ENCODE measurements at places on chromosomes 2 and 18.

DNA sequence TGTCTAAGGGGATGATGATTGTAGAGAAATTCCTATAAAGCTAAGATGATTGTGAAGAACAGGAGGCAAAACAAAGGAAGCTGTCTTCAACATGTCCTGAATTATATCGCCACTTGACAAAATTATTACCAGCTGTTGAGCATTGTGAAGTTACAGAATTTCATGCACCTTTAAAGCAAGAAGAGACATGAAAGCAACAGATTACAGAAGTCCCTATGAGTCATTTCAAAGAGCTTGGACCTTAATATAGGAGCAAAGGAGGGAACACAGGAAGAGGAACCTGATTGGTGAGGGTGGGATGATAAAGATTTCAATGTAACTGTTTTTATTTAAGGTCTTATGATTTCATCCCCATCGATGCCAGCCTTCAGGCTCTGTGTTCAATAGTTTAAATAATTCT lies 526.9 kb upstream of the HNMT start:
- DNase-seq, result no peak

GRCh38 chr18:11512096-11513025 lies 97.0 kb upstream of the SLC35G4 start:
- DNase-seq, result no peak

DNA sequence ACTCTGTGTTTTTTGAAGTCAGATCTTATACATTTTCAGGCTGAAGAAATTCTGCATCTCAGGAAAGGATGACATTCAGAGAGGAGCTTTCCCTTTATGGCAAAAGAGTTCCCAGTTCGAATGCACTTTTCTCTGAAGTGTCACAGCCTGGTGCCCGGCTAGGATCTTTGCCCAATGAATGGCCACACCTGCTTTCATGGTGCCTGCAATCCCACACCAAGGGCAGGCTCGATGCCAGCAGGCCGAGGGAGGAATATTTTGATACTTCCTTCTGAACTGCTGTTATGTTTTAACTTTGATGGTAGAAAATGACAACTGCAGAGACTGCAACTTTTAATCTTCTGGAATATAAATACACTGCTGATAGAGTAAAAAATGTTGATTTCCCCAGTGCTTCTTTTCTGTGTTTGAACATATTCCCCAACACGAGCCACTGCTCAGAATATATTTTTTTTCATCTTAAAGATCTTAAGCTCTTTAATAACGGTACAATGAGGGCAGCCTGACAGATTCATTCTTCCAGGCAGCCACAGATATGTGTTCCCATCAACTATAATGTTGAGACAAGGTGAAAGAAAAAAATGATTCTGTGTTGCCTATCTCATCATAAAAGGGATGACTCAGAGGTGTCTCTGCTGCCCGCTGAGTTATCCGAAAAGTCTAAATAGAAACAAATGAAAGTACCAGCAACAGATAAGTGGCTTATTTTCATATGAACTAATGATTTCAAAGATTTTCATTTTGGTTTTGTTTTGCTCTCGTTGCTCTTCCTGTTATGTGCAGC lies 848.5 kb downstream of the DCDC2C start:
- DNase-seq, result no peak

GRCh38 chr18:22499421-22499820 lies 81.7 kb upstream of the CTAGE1 start:
- DNase-seq, result no peak

DNA sequence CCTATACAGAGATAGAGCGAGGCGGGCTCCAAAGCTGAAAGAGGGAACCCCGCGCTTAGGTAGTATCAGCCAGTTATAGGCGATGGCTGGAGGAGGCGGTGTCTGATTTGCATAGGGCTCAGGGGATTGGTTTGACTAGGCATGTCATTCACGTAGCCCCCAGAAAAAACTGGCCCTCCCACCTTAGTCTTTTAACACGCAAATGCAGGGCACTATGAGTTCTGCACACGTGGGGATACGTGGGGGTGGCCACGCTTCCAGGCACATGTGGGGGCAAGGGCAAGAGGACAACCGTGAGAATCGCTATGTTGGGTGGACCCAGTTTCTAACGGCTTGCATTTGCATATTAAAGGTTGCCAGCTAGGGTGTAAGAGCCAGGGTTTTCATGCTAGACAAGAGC lies 56.7 kb upstream of the MSTN start:
- no peak for DNase-seq

DNA sequence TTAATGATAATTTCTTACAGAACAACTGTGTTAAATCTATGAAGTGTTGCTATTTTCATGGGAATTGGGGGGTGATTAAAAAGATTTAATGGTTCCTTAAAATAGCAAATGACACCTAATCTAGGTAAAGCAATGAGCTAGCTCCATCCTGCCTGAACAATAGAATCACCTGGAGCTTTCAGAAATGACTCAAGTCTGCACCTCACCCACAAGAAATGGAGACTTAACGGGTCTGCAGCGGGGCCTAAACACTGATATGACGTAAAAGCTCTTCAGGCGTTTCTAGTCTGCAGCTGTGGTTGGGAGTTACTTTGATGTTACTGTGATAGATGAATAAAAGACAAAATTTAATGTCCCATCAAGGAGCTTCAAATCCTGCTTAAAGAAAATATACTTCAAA lies 328.2 kb downstream of the RND3 start:
- DNase-seq, result no peak

DNA sequence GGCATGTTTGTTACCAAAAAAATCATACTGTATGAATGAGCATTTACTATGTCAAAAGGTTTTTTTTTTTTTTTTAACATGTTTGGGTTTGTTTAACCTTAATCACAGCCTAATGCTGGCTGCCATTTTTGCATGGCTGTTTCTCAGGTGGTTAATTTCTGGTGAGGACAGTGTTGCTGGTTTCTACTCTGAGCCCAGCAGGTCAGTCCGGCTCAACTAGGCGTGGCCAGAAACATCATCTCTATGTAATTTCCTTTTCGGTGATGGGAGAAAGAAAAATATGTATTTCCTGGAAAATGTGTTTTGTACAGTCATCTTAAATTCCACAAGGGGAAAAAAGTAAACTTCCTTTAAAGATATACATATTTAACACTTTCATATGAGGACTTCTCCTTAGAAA lies 24.9 kb upstream of the BZW1 start:
- DNase-seq, result no peak

GRCh38 chr2:230902180-230902899 lies 22.7 kb downstream of the GPR55 start:
- no peak for DNase-seq

- no peak for DNase-seq
Observed at GRCh38 chr18:63951302-63951705, 2.2 kb downstream of the HMSD start.

- DNase-seq, result no peak
Observed at GRCh38 chr2:142718576-142719155, 158.8 kb upstream of the KYNU start.

DNA sequence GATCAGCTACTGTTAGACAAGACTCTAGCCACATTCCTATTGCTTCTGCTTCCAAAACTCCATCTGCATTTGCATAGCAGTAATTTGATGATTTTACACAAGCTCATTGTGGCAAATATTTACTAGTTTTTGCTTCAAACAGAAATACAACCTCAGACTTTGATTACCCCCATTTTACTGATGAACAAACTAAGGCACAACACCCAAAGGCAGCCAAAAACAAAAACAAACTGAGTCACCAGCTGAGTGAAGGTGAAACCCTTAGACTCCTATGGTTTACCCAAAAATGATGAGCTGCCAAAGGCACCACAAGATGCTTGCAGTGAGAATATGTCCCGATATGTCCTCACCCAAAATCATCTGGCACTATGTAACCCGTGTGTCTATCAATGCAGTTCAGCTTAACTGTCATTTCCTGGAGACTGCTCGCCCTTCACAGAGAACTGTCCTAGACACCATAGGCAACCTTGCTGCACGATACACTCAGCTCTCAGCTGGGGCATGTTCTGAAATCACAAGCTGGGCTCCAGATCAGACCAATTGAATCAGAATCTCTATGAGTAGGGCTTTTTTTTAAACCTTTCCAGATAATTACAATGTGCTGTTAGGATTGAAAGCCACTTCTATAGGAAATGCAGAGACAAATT lies 4.1 kb upstream of the EVA1A start:
- no peak for DNase-seq

GRCh38 chr18:44743631-44744030 lies 62.9 kb downstream of the SETBP1 start:
- no peak for DNase-seq

DNA sequence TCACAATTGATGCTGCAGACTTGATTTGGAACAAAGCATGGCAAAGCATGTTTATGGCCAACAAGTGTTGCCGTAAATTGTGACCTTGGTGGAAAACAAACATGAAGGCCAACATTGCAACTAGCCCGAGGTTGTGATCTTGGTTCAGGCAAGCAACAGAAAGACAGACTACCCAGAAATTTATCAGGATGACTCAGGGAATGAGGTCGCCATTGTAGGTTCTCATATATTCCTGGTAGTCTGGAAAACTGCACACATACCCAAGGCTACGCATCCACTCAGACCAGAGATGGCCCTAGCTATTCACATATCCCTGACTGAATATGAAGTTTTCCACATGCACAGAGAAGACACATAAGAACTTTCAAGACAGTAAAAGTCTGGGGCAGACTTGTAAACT lies 30.1 kb downstream of the CYP1B1 start:
- DNase-seq, result no peak

- DNase-seq, result no peak
Observed at GRCh38 chr18:37845498-37845897, 279.9 kb upstream of the CELF4 start.

GRCh38 chr18:45413180-45413836 lies 202.0 kb upstream of the SLC14A2 start:
- no peak for DNase-seq

DNA sequence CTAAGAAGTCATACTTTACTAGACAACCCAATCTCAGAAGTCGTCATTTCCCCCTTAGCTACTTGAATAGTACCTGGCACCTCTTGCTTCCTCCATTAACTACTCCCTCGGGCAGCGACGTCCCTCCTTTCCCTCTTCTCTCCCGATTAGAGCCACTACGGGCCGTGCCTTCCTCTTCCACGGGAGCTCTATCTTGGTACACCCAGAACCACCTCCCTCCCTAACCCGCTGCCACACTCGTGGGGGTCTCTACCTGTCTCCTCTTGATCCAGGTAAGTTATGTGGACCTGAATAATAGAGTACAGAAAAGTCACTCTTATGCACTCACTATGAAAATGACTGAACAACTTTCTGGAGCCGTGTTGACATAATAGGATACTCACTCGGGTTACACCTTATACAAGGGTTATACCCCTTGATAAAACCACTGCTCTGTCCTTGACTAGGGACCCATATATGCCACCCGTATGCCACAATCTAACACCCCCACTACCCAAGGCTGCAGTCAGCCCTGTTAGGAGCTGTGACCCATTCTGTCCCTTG lies 595 bp upstream of the HDHD2 start:
- DNase-seq, result no peak

DNA sequence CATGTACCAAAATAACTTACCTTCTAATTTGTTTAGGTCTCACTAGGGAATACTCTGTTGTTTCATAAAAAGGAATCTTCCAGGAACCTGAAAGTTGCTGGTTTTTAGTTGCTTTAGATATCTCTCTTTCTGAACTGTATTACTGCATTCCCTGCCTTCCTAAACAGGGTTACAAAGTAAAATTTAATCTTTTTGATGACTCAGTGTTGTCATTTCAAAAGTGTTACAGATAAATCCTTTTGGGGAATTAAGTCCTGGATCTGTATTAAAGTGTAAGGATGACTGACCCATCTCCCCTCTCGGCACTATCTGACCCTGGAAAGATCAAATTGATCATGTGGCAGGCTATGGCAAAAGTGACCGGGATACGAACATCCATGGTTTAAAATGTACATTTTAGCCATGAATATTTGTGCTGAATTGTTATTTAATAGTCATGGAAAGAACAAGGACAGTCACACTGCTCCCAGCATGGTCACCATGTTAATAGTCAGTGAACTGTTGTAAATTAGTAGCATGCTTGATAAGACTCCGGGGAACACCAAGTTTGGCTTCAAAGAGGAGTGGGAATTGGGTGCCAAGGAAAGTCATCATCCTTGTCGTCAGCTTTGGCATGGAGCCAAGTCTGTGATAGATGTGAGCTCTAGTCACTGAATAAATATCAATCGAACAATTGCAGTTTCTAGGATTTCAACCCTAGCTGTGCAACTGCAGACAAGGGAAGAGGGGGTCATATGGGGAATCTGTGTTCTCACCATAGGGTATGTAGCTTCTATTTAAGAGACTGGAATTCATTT lies 4.2 kb downstream of the PLEKHA3 start:
- no peak for DNase-seq

GRCh38 chr2:71456617-71457016 lies 3.3 kb downstream of the DYSF start:
- DNase-seq, result no peak

DNA sequence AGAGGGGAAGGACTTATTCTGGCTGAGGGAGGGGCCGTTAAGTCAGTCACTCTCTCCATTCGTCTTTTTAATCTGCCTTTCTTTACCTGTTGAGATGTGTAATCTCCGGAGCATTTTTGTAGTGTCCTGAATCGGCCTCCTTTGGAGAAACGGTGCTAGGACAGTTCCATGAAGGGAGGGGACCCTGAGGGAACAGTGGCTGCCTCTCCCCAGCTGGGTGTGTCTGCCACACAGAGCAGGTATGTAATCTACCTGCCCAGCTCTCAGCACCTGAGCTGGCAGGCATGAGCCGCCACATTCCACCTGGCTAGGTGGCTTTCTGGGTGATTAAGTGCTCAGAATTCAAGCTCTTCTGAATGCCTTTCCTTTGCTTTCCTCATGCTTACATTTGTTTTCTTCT lies 131.2 kb downstream of the WDSUB1 start:
- no peak for DNase-seq

Measured in cerebellar nuclear complex (tissue), 1 donor.